ENCODE measurements at places on chromosomes 2 and 18.

GRCh38 chr2:629961-630360, 47.2 kb downstream of the TMEM18 start:
- DNase-seq, result no peak

DNA sequence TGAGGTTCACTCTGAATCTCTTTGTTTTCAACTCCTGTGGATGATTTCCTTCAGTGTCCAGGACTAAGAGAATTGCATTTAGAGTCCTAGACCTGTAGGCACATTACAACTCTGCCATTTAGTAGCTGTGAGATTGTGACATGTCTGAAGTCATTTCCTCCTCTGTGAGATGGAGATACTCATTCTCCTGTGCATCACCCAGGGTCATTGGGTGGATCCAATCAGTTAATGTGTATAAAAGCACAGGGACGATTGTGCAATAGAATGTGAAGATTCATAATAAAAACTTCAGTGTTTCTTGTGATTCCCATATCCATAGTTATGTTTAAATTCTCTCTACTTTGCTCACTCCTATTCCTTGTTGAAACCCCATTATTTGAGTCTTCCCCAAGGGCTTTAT, 113.6 kb downstream of the DIS3L2 start:
- DNase-seq, result no peak

- DNase-seq, result no peak
These were observed 3.2 kb downstream of the STRN start for GRCh38 chr2:36963106-36963505.

DNA sequence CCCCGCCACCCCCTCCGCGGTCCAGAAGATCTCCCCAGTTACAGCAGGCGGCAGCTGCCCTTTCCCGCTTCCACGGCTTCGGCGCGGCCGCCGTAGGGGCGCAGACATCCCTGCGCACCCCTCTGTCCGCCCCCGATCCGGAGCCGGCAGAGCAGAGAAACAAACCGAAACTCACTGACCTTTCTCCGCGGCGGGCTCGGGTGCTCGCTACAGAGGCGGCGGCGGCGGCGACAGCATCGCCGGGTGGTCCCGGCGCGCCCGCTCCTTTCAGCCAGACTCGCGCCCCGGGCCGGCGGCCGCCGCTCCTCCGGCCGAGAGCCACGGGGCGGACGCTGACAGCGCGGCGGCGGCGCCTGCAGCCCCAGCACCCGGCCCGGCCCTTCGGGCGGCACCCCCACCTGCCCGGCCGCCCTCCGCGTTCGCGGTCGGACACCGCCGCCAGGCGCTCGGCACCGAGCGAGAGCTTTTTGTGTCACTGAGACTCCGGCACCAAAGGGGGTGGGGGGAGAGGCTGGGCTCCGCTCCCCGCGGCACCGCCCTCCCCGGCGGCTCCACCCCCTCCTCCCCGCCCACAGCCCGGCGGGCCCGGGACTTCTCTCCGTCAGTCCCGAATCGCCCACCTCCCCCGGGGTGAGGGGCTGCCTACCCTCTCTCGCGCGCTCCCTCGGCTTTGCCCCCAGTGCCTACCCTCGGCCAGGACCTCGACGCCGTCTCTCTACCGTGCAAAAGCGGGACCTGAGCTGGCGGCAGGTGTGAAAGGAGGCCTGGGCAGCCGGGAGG, 1.4 kb upstream of the RNF152 start:
- DNase-seq, result no peak

GRCh38 chr2:220424561-220424960, 797.1 kb downstream of the SLC4A3 start:
- DNase-seq, result no peak

DNA sequence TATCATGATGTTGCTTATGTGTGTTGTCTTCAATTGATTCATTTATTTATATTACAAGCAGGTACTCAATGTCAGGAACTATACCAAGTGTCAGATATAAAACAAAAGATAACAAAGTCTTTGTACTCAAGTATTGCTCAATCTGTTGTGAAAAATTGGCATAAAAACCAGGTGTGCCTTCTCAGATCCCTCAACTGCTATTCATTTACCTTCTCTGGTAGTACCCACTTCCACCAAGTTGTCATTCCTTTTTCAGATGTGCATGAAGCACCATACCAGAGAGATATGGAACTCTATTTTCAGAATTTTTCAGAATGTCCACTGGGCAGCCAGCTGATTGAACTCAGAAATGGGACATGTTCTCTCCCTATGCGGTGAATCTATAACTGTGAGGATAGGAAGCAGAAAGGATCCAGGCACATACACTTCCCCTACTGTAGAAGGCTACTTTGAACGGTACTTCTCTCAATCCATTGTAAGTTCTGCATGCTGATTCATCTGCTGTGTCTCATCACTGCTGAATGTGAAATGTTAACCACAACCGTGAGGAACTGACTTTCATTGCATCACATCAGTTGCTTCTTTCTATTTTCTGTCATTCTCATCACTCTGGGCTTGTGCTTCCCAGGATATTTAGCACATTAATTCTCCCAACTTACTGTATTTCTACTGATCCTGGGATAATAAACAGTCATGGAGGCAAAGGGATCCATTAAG, 1621.3 kb downstream of the SUCLG1 start:
- no peak for DNase-seq

DNA sequence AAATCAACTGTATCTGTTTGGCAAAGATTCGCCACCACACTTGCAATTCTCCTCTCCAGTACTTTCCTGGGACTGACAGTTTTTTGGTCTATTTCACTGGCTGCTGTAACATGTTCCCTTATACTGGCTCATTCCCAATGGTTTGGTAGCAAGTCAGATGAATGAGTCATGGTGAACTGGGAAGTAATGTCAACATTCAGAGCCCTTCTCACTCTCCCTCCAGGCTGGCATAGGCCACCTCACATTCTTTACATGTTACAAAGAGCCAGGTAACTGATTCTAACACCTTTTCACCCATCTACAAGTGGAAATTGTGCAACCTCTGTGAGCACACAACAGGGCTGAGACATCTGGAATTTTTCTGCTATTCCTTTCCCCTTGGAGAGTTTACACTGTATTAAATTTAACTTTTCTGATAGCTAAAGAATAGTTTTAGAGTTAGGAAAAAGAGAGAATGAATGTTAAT, 111.3 kb upstream of the TLK1 start:
- no peak for DNase-seq

DNA sequence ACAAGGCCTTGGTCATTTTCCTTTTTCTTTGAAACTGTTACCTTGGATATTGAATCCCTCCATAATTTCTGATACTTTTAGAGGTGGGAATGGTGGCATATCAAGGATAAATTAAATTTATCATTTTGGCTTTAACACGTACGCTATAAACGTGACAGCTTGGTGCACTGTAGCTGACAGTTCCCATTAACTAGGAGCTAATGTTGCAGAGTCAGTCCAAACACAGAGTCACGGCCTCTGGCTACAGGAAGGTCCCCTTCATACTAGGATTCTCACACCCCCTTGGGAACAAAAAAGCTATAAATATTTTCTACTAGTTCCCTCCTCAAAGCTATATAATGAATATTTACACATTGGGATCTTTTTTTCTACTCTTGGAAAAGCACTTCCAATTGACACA, 17.7 kb upstream of the ERBB4 start:
- no peak for DNase-seq

- DNase-seq, result peak; percentile 7
These were observed 153.3 kb upstream of the RBMS1 start for GRCh38 chr2:160646684-160647444.

DNA sequence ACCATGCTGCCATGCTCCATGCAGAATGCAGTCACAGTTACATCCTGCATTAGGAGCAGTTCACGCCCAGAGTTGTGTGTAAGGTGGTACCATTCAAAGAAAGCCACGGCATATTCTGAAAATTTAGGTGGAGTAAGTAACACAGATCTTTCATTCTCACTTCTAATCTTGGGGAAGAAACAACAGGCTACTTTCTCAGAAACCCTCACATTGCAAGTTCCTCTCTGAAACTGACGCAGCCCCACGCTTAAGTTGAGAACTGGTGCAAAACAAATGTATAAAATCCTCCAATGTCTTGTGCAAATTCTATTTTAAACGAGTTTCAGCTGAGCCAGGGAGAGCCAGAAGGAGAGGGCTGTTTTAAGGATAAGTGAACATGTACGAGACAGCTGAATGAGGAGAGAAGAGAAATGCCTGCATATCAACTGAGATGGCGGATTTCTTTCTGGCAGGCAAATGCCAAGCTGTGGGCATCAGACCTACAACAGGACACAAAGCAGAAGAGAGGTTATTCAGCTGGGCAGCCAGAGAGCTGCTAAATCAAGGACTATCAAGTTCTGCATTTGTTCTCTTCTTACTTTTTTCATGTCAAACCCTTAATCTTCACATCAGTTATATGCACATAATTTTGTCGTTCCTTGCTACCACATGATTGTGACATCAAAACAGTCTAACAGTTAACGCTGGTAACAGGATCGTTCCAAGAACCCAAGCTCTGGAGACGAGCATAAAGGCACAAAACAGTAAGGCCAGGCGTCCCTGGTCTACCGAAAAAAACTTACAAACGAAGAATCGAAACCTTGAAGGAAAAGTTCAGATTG, 6.4 kb downstream of the ARL4C start:
- no peak for DNase-seq

- no peak for DNase-seq
These were observed 2.3 kb downstream of the RUFY4 start for GRCh38 chr2:218071218-218071937.

- DNase-seq, result no peak
These were observed 224.8 kb downstream of the NUP35 start for GRCh38 chr2:183349091-183349490.

DNA sequence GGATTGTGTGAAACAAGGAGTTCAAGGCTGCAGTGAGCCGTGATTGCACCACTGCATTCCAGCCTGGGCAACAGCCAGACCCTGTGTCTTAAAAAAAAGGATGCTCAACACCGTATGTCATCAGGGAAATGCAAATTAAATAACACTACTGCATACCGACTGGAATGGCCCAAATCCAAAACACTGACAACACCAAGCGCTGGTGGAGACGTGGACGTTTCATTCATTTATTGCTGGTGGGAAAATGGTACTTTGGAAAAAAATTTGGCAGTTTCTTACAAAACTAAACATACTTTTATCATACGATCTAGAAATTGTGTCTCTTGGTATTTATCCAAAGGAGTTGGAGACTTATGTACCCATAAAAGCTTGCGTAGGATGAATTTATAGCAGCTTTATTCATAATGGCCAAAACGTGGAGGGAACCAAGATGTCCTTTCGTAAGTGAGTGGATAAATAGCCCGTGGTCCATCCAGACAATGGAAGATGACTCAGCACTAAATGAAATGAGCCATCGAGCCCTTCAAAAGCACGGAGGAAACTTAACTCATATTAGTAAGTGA, 24.2 kb downstream of the NEU4 start:
- no peak for DNase-seq

GRCh38 chr2:161374446-161374845, 41.7 kb upstream of the TBR1 start:
- no peak for DNase-seq

DNA sequence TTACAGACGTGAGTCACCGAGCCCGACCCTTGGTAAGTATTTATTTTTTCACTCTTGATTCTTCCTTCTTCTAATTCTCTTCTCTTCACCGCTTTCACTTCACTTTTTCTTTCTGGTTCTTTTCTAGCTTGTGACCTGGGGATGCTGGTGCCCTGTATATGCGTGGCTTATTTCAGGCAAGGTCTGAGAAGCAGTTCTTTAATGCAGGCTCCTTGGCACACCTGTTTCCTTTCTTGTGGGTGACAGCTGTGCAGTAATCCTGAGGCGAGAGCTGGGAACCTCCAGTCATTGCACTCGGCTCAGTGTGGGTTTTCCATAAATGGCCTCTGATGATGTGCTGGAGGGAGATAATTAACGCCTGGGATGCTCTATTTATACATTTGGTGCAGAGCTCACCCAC, 193.8 kb downstream of the TSN start:
- DNase-seq, result no peak

DNA sequence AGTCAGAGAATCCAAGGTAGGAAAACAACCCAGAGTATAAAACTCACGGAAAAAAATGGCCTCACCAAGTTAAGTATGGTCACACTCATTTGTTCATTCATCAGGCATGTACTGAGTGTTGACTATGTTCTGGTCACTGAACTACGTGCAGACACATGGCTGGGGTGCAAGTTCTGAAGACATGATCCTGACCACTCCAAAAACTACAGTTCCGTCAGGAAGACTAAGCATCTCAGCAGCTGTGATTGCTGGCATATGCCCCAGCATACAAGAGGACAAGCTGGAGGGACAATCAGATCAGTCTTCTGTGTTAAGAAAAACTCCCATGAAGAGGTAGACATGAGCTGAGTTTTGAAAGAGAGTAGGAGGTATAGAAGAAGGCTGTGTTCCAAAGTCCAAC, 72.8 kb downstream of the TCF4 start:
- no peak for DNase-seq

GRCh38 chr2:2575870-2576386, 244.9 kb upstream of the MYT1L start:
- no peak for DNase-seq

DNA sequence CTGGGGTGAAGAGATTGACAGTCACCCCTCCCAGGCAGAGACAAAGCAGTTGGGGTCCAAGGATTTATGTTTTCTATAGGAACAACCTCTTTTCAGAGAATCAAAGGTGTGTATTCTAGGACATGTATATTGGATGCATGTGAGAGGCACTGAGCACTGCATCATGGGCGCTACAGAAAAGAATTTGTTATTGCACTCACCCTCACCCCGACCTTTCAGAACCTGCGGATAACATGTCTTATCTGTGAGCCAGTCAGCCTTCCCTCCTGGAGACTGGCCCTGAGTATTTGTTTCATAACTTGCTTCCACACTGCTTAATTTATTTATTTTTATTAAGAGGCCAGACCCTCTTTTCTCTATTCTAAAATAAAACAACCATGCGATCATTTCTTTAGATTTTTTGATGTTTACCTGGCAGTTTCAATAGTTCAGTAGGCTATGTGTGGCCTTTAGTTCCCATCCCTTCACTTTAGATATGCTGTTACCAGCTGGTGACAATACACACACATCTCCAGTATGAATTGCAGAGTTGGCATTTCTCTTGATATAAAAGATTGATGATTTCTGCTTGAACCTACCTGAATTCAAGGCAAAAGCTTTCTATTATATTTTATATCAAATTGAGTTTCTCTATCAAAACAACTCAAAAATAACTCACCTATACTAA, 29.8 kb downstream of the FABP1 start:
- DNase-seq, result no peak

DNA sequence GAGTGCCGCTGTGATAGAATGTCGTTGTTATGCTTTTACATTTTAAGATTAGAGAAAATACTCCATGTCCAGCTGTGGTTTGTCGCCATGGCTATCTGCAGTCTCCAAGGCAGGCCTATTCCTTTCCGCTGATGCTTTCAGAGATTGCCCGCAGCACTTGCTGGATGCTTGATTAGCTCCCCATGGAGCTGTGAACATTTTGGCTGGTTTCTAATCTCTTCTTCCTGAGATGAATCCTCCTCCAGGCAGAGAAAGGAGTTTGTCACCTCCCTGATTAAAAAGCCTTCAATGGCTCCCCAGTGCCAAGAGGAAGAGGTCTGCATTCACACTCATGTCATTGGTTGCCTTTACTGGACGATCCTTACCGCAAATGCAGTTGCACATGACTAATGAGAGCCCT, 32.6 kb upstream of the LPIN1 start:
- no peak for DNase-seq

Data from NCI-H526 treated with DMSO at 0.1 percent for 48 hours (cell line).